ENCODE measurements at places on chromosomes 1 and 21.

DNA sequence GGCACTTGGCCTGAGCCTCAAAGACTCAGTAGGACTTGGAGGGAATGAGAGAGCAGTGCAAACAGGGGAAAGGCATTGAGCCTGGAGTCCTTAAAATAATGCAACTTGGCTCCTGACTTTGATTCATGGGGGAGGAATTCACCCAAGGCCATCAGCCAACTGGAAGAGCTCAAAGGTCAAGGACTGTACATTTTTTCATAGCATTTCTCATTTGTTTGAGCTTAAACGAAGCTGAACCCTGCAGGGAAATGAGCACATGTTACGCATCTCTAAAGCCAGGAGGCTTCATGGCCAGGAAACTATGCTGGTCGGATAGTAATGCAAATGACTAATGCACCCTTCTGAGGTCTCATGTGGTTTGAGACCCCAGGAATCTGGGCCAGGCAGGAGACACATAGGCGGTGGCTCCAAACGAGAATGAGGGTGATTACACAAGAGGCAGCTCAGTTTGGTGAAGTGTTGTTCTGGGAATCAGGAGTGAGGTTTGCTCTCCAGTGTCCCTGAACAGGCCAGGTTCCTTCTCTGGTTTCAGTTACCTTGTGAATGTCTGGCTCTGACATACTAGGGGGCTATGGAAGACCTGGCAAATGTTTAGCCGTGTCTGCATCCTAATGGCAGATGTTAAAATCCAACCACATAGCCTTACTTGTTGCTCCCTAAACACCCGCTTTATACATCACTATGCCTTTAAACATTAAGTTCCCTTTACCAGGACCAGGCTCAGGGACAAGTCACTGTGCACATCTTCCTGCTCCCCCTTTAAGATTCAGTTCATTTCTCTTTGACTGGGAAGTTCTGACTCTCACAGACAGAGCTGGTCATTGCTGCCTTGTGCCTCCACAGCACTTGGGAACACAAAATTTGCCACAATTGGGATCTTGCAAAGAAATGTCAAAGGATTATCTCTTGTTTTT is 503.9 kb upstream of the USP24 start:
- no peaks in the 10 kb centered on the region for H3K36me3 ChIP-seq
- no peaks in the 10 kb centered on the region for H3K27me3 ChIP-seq
- H3K4me1 ChIP-seq, result peaks cover 8% of the 10 kb centered on the region

DNA sequence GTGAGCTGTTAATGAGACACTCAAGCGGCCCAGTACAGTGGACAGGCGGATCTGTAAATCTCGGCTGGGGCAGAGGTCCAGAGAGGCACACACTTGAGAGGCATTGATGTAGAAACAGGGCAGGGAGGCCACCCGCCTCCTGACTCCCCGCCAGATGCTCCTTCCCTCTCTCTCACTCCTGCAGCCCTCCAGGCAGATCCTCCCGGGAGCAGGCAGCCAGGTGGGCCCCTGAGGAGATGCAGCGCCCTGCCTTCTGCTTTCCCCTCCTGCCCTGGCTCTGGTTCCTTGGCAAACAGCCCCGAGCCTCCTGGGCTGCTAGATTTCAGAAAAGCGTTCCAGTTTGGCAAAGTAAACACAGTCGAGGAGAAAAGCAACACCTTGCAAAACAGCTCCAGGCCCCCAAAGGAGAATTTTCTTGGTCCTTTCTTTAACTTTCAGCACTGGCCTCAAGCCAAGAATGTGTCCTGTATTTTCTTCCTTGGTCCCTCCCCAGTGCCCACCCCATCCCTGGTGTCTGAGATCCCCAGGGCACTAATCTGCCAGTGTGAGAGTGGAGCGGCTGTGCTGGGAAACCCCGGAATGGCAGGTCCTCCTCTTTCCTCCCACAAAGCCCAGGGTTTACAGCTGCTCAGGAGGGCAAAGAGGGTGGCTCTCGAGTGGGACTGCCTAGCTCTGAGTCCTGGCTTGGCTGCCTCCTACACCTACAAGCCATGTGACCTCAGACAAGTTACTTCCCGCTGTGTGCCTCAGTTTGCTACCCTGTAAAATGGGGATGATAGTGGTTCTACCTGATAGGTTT is 29.4 kb upstream of the IFNLR1 start:
- H3K4me1 ChIP-seq, result no peaks in the 10 kb centered on the region
- H3K4me3 ChIP-seq, result no peak overlapping the region
- no peaks in the 10 kb centered on the region for H3K27me3 ChIP-seq
- no peak for DNase-seq
- H3K36me3 ChIP-seq, result no peaks in the 10 kb centered on the region
- H3K27ac ChIP-seq, result no peak overlapping the region

GRCh38 chr1:223233410-223234169 is 90.5 kb upstream of the TLR5 start:
- H3K4me3 ChIP-seq, result no peak overlapping the region
- no peaks in the 10 kb centered on the region for H3K36me3 ChIP-seq

DNA sequence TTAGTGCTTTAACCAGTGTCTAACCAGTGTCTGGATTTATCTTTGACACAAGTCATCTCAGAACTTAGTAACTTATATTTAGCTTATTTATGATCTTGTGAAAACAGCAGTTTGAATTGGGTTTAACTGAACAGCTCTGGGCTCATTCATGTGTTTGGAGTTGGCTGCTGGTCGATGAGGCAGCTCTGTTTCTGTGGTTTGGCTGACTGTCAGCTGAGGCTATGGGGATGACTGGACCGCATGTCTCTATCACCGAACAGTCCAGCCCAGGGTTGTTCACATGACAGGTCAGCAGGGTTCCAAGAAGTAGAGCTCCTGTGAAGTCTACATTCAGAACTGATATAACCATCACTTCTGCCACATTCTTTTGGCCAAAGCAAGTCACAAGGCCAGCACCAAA is 29.1 kb upstream of the C21orf91 start:
- H3K27ac ChIP-seq, result no peak overlapping the region
- H3K4me1 ChIP-seq, result no peaks in the 10 kb centered on the region
- H3K36me3 ChIP-seq, result no peaks in the 10 kb centered on the region
- no peaks in the 10 kb centered on the region for H3K27me3 ChIP-seq

- no peaks in the 10 kb centered on the region for H3K36me3 ChIP-seq
- no peak overlapping the region for H3K4me3 ChIP-seq
- H3K27ac ChIP-seq, result no peak overlapping the region
- no peaks in the 10 kb centered on the region for H3K27me3 ChIP-seq
- H3K4me1 ChIP-seq, result no peaks in the 10 kb centered on the region
- DNase-seq, result peak; percentile 84
Measured at GRCh38 chr1:1291548-1292441, 11.6 kb downstream of the SCNN1D start.

Measured in H9 (cell line).